ENCODE measurements at places on chromosomes 2 and 18.

GRCh38 chr2:88903749-88904353, 212.4 kb downstream of the RPIA start:
- peak; percentile 30 for DNase-seq

DNA sequence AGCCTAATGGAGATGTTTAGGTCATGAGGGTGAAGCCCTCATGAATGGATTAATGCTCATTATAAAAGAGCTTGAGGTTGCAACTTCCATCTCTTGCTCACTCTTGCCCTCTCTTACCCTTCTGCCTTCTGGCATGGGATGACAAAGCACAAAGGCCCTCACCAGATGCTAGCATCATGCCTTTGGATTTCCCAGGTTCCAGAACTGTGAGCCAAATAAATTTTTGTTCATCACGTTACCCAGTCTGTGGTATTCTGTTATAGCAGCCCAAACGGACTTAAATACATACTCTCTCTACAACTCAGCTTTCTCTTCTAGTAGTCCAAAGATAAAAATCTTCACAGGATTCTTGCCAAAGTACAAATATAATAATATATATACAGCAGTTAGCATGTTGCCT, 75.8 kb downstream of the LNPK start:
- no peak for DNase-seq

GRCh38 chr2:119062652-119063051, 95.9 kb downstream of the C1QL2 start:
- DNase-seq: no peak

- DNase-seq: no peak
These were observed 816 bp downstream of the GALNT14 start for GRCh38 chr2:31137211-31138036.

GRCh38 chr2:44286119-44286883, 11.0 kb downstream of the SLC3A1 start:
- DNase-seq: no peak

Measured in activated CD4-positive, alpha-beta T cell treated with anti-CD3 and anti-CD28 coated beads, Interleukin-2, amount 50 U/mL, for 16 hours (primary cell).